ENCODE measurements at places on chromosomes 11 and 22. TPM values are rescaled to one million over a fixed set of nuclear protein-coding genes. Genes with fewer than 3 reads are reported as not detected.

- no peak for DNase-seq
- no peaks in the 10 kb centered on the region for H3K36me3 ChIP-seq
- peaks cover 4% of the 10 kb centered on the region for H3K4me1 ChIP-seq
- no peaks in the 10 kb centered on the region for H3K27me3 ChIP-seq
These were observed 15.9 kb upstream of the CARD10 start for GRCh38 chr22:37535159-37535558.

GRCh38 chr11:46489656-46490560, 98.3 kb upstream of the CHRM4 start:
- H3K36me3 ChIP-seq, result no peaks in the 10 kb centered on the region
- DNase-seq, result peak; percentile 40
- H3K4me3 ChIP-seq, result no peak overlapping the region

- H3K27me3 ChIP-seq, result no peaks in the 10 kb centered on the region
- H3K4me3 ChIP-seq, result no peak overlapping the region
- H3K36me3 ChIP-seq, result no peaks in the 10 kb centered on the region
- no peaks in the 10 kb centered on the region for H3K4me1 ChIP-seq
- H3K27ac ChIP-seq, result no peak overlapping the region
- DNase-seq, result no peak
These were observed 38.8 kb downstream of the RASSF10 start for GRCh38 chr11:13047884-13048283.

DNA sequence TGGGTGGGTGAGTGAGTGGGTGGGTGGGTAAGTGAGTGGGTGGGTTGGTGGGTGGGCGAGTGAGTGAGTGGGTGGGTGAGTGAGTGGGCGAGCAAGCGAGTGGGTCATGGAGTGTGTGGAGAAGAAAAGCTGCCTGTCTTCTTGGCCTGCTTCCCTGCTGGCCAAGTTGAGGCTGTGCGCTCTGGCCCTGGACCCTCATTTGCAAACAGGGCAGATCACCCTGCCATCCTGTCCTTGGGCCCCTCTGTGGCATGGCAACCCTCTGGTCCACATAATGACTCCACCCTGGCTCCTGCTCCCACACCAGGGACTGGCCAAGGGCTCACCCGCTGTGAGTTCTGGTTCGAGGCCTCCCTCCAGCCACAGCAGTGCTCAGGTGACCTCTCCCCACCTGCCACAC, 35.1 kb downstream of the CAPN1 start:
- H3K4me3 ChIP-seq, result no peak overlapping the region
- DNase-seq, result no peak
- H3K27me3 ChIP-seq, result no peaks in the 10 kb centered on the region
- no peaks in the 10 kb centered on the region for H3K36me3 ChIP-seq

DNA sequence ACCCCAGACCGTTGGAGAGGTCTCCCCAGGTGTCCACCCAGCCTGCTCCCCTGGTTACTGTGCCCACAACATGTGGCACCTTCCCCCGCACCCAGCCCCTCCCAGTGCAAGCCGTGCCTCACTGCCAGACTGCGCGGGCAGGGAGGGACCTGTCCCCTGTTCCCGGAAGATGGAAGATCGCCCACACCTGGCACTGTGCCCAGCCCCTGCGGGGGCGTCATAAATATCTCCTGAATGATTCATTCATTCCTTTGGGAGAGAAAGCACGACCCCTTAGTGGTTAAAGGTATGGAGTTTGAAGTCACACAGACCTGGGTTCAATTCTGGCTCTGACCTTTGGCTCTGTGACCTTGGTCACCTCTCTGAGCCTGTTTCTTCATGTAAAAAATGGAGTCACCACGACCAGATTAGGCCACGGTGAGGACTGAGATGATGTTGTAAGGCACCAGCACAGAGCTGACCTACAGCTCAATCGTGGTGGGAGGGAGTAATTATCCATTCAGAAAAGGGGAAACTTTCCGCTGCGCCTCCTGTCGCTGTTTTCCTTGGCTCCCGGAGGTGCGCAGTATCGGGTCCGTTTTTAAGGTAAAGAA, 497 bp upstream of the SYT12 start:
- H3K27me3 ChIP-seq, result peaks cover 22% of the 10 kb centered on the region
- no peak overlapping the region for H3K27ac ChIP-seq
- peak; percentile 55 for DNase-seq

- no peak overlapping the region for H3K27ac ChIP-seq
- peaks cover 13% of the 10 kb centered on the region for H3K36me3 ChIP-seq
- H3K27me3 ChIP-seq, result no peaks in the 10 kb centered on the region
- no peak for DNase-seq
- no peak overlapping the region for H3K4me3 ChIP-seq
- no peaks in the 10 kb centered on the region for H3K4me1 ChIP-seq
These were observed 15.6 kb upstream of the SUSD2 start for GRCh38 chr22:24165673-24166072.

GRCh38 chr11:47609675-47610074, 15.5 kb upstream of the C1QTNF4 start:
- no peaks in the 10 kb centered on the region for H3K4me1 ChIP-seq
- no peak for DNase-seq

DNA sequence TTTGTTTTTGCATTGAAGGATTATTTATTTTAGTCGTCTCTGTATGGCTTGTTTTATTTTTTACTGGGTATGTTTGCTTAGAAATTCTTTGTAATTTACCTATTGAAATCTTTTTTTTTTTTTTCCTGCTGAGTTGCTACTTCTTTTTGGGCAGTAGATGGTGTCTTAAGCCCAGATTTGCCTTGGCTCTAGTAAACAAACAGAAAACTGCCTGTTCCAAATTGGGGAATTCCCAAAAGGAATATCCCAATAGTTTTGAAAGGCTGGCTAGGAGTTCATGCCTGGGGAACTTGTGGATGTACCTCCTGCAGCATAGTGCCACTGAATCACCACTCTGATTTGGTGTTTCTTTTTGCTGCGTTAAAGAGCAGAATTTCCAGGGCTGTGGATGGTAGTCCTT, 17.7 kb downstream of the PAMR1 start:
- H3K4me1 ChIP-seq, result no peaks in the 10 kb centered on the region
- DNase-seq, result no peak
- H3K36me3 ChIP-seq, result no peaks in the 10 kb centered on the region
- H3K27me3 ChIP-seq, result no peaks in the 10 kb centered on the region

DNA sequence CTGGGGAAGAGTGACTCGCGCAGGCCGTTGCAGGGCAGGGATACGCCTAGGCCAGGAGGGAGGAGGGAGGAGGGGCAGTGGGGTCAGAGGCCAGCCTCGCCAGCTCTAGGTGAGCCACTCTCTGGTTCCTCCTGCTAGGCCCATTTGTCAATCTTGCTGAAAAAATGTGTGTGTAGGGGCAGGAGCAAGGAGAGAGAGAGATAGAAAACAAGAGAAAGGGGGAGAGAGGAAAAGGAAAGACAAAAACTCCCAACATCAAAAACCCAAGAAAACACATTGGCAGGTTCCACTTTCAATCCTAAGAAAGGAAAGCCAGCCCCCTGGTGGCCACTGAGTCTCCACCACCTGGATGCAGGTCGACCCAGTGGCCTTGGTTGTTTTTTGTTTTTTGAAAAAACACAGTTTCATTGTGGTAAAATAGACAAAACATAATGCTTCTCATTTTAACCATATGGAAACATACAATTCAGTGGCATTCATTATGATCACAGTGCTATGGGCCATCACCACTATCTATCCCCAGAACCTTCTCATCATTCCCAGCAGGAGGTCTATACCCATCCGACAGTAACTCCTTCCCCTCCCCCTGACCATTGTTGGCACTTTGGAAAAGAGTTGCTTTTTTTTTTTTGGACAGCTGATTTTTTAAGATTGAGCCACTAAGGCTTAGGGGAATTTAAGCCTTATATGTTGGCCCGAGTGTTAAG, 10.9 kb downstream of the OMP start:
- no peaks in the 10 kb centered on the region for H3K27me3 ChIP-seq
- H3K27ac ChIP-seq, result no peak overlapping the region
- no peak for DNase-seq
- no peaks in the 10 kb centered on the region for H3K4me1 ChIP-seq

DNA sequence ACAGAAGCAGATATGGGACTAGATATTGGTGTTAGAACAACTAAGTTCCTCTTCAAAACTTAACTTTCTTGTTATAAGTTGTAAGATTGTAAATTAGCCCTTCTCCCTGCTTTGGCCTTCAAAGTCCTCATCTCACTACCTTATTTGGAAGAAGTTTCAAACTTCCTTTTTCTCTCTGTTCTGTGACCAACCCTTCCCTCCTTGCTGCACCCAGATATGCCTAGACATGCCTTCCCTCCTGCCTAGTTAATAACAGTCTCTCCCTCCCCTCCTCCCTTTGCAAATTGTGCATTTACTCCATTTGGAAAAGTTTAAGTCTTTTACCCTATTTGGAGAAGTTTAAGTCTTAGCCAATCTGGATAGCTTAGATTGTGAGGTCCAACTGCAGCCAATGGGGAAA, 4.9 kb downstream of the OR52K2 start:
- no peaks in the 10 kb centered on the region for H3K4me1 ChIP-seq
- H3K27ac ChIP-seq, result no peak overlapping the region
- H3K36me3 ChIP-seq, result no peaks in the 10 kb centered on the region
- no peak for DNase-seq
- no peaks in the 10 kb centered on the region for H3K27me3 ChIP-seq

DNA sequence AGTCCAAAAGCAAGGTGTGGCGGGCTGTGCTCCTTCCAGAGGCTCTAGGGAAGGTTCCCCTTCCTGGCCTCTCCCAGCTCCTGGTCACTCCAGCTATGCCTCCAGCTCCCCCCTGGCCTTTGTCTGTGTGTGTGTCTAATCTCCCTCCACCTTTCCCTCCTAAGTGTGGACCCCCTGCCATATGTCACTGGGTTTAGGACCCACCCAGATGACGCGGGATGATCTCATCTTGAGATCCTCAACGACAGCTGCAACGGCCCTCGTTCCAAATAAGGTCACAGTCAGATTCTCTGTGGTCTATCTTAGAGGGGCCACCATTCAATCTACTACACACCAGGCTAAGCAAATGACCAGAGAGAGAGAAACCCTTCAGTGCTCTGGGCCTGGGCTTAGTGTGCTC, 107.9 kb downstream of the ARHGAP8 start:
- H3K27ac ChIP-seq, result no peak overlapping the region
- no peak for DNase-seq
- no peaks in the 10 kb centered on the region for H3K27me3 ChIP-seq

GRCh38 chr11:34072832-34073231, 21.3 kb downstream of the CAPRIN1 start:
- H3K36me3 ChIP-seq, result peaks cover 13% of the 10 kb centered on the region
- H3K27ac ChIP-seq, result no peak overlapping the region
- no peak for DNase-seq
- H3K4me1 ChIP-seq, result peaks cover 6% of the 10 kb centered on the region
- H3K27me3 ChIP-seq, result no peaks in the 10 kb centered on the region
- no peak overlapping the region for H3K4me3 ChIP-seq

- peaks cover 7% of the 10 kb centered on the region for H3K4me1 ChIP-seq
- no peaks in the 10 kb centered on the region for H3K27me3 ChIP-seq
- H3K4me3 ChIP-seq, result no peak overlapping the region
- no peaks in the 10 kb centered on the region for H3K36me3 ChIP-seq
- no peak for DNase-seq
- H3K27ac ChIP-seq, result no peak overlapping the region
These were observed 168.6 kb downstream of the CTTN start for GRCh38 chr11:70566768-70567530.

DNA sequence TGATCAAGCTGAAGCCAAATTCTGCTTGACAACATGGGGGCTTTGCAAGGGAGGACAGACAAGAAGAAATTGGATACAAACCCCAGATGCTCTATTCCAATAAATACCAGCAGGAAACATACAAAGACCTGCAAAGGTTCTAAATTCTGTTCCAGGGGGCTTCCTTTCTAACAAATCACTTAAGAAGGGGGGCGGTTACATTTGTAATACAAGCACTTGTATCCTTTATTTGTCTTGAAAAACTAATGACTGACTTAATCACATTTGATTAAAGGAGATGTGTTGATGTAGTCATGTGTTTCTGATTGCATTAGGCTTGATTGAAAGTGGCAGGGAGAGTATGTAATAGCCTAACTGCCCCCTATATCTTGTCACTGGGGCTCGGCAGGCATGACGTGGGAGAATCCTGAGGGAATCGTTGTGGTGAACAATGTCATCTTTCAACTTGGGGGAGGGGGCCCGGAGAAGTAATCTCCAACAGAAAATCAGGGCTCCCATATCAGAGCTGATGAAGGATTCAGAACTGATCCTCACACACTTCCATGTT, 361.7 kb downstream of the INSC start:
- H3K27me3 ChIP-seq, result no peaks in the 10 kb centered on the region
- no peak for DNase-seq
- H3K4me3 ChIP-seq, result no peak overlapping the region

The FAM180B gene
- total RNA-seq, result not detected

The MMP13 gene
- not detected for total RNA-seq

The LINC01488 gene
- total RNA-seq, result not detected

The OR2AT4 gene
- not detected for total RNA-seq

The CNGA4 gene
- not detected for total RNA-seq

The FLRT1 gene
- total RNA-seq, result 0.20 TPM

The PARVA gene
- 78.5 TPM for total RNA-seq
